ENCODE measurements at places on chromosomes 1 and 21.

DNA sequence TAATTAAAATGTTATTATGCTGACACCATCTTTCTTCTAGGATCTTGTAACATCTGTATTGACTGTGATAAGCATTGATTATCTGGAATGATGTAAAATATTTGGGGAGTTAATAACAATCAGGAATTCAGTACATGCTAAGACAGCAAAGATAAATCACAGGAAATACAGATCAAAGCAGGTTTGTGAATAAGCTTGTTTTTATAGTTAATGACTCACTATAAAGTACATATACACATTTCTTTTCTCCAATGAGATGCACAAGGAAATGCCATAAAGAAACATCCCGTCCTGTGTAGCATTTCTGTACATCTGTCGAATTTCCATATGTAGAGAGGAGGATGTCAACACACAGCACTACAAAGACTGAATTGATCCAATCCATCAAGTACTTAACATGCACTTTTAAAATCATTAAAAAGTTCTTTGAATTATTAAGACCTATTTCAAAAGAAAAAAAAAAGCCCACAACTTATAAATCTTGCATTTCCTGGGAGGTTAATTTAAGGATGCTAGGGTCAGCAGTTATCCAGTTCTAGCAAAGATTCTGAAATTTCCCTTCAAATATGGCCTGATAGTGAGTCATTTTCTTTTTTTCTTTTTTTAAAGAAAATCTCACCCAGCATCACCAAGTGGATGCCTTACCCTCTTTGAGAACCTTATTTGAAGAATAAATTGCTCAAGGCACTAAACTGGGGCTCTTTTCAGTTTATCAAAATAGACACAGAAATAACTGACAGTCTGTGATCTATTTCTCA is 243.2 kb upstream of the NR5A2 start:
- DNase-seq, result no peak

GRCh38 chr1:204971517-204972336 is 71.3 kb upstream of the CNTN2 start:
- DNase-seq, result no peak

DNA sequence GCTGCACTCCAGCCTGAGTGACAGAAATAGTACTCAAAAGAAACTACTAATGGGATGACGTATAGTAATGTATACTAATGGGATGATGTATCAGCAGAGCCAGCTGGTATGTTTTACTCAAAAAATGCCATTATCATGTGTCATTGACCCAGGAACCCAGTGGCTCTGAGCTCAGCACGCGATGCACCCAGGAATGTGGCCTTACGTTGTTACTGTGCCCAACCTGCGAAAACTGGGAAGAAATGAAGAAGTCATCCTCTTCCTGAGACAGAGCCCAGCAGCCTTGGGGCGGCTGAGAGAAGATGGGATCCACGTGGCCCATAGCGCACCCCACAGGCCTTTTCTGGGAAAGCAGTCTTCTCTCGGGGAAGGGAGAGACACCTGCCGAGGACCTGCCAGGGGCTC is 8.8 kb downstream of the UBE2J2 start:
- DNase-seq, result no peak

GRCh38 chr1:198271467-198271866 is 114.7 kb downstream of the NEK7 start:
- DNase-seq, result no peak

- DNase-seq, result no peak
Measured at GRCh38 chr1:190338829-190339228, 138.8 kb downstream of the BRINP3 start.

DNA sequence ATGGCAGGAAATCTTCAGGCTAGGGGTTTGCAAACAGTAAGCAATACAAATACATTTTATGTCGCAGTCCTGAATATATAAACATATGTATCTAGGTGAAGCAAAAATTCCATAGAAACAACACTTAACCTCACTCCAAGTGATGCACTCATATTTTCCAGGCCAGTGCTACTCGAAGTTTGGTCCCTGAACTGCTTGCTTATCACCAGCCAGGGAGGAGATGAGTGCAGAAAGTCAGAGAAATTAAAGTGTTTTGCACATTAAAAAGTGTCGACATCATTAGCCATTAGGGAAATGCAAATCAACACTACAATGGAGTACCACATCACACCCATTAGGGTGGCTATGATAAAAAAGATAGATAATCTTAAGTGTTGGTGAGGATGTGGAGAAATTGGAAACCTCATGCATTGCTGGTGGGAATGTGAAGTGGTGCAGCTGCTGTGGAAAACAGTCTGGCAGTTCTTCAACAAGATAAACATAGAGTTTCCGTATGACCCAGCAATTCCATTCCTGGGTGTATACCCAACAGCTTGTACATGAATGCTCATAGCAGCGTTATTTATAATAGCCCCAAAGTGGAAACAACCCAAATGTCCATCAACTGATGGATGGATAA is 70.5 kb upstream of the CSF1 start:
- no peak for DNase-seq

GRCh38 chr1:177249231-177249630 is 78.5 kb downstream of the BRINP2 start:
- DNase-seq, result no peak

GRCh38 chr21:15567191-15567590 is 162.6 kb upstream of the USP25 start:
- DNase-seq, result no peak

GRCh38 chr1:205430696-205431305 is 8.9 kb upstream of the LEMD1 start:
- peak; percentile 20 for DNase-seq

- no peak for DNase-seq
Measured at GRCh38 chr1:70220015-70220414, 1.2 kb upstream of the SRSF11 start.

DNA sequence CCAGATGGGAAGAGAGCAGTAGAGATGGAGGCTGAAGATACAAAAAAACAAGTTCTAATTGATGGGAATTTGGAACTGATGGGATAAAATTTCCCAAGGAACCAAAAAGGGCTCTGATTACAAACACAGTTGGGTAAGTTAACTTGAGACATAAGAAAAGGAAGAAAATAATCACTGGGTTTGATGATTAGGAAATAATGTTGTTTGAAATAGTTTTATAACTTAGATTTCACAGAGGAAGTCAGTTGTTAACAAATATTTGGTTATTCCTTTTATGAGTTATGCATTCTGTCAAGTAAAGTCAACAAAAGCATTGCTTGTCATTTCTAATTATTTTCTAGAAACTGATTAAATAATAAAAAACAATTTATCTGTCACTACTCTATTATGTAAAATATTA is 20.4 kb upstream of the SUCO start:
- DNase-seq, result no peak

DNA sequence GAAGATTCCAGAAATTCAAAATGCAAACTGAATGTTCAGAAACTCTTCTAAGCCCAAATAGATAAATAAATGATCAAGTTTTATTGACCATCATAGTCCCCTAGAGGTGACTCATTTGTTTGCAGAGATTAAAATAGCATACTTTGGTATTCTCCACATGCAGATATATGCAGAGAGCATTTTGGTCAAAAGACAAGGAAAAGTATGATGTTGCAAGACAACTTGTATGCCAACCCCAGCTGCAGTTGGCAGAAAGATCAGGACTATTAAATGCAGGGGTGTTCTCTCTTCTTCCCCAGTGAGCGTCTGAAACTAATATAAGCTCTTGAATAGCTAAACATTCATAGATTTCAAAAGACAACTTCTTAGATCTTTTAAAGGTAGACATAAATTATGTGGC is 404.9 kb downstream of the LTN1 start:
- DNase-seq, result no peak

DNA sequence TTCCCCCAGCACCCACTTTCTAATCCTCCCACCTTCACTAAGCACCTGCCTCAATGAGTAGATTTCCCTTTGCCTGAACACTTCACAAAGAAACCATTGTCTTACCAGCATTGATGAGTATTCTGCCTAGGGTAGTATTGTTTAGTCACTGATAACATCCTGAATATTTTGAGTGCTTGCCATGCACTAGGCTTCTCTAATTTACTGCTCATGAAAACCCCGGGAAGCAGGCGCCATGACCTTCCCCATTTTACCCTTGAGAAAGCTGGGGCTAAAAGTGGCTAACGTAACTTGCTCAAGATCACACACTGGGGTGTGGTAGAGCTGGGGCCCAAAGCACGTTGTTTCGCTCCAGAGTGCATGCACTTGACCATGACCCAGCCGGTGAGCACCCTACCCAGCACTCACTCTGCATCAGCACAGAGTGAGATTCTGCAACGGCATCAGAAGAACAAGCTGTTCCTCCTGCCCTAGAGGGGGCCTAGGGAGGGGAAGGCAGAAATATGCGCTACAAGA is 10.6 kb upstream of the F3 start:
- DNase-seq, result no peak

DNA sequence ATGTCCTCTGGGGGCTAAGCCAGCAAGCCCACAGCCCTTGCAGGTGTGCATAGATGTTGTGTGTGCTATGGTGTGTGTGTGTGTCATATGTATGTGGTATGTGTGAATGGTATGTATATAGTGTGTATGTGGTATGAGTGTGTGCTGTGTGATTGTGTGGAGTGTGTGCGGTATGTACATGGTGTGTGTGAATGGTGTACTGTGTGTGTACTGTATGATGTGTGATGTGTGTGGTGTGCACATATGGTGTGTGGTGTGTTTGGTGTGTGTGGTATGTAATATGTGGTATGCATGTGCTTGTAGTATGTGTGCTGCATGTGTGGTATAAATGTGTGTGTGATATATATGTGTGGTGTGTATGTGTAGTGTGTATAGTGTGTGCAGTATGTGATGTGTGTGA is 107.0 kb downstream of the CAPN8 start:
- no peak for DNase-seq

- DNase-seq, result no peak
Measured at GRCh38 chr1:53733447-53733931, 5.5 kb downstream of the GLIS1 start.

DNA sequence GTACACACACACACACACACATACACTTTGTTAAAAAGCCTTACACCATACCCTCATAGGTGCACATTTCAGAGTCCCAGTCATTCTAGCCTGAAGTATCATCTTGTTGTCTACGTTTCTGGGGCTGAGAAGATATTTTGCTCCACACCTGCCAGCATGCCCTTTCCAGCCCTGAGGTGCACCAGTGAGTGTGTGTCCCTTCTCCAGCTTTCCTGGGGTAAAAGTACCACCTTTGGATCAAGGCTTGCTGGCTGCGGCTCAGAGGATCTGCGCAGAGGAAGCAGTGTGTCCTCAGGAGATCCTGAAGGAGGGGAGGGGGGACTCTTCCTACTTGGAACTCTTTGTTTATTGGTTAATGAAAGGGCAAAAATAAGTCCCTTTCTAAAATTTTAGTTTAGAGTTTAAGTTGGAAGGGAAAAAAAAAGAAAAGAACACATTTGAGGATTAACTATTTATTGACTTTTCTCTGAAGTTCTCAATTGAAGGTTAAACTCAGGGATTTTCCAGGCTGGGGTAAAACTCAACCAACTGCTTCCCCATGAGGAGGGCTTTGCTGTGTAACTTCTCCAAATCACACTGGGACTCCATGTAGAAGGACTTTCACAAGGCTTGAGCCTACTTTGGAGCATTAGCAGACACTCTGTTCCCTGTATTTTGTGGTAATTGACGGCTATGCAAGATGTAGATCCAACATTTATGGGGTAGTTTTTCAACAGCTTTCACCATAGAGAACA is 200.3 kb upstream of the SGIP1 start:
- no peak for DNase-seq

GRCh38 chr1:240423246-240423924 is 188.6 kb downstream of the GREM2 start:
- no peak for DNase-seq

- no peak for DNase-seq
Measured at GRCh38 chr1:51924455-51924854, 45.9 kb upstream of the NRDC start.

DNA sequence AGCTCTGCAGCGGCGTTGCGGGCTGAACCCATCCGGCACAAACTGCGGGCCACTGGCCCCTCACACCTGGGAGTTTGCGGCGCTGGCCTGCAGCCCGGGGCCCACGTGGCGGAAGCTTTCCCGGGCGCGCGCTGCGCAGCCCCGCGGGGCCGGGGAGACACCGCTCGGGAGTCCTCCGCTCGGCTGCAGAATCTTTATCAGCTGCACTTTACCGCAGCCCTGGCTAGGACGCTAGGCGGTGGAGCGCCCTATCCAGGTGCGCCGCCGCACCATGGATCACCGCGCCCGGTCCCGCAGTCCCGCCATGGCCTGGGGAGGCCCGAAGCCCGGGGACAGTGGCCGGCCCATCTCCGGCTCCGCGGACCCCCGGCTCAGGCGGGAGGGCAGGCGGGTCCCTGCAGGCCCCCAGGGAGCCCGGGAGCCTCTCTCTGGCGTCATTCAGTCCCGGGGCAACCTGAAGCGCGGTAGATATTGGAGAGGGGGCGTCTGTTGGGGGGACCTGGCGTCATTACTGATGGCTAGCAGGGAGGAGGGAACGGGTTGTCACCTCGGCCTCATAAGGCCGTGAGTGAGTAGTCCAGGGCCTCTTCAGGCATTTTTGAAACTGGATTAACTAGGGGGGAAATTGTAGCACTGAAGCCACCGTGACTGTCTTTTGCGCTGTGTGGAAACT is 5.7 kb upstream of the OLIG2 start:
- DNase-seq, result no peak

- no peak for DNase-seq
Measured at GRCh38 chr1:2304921-2305681, 77.0 kb downstream of the SKI start.

DNA sequence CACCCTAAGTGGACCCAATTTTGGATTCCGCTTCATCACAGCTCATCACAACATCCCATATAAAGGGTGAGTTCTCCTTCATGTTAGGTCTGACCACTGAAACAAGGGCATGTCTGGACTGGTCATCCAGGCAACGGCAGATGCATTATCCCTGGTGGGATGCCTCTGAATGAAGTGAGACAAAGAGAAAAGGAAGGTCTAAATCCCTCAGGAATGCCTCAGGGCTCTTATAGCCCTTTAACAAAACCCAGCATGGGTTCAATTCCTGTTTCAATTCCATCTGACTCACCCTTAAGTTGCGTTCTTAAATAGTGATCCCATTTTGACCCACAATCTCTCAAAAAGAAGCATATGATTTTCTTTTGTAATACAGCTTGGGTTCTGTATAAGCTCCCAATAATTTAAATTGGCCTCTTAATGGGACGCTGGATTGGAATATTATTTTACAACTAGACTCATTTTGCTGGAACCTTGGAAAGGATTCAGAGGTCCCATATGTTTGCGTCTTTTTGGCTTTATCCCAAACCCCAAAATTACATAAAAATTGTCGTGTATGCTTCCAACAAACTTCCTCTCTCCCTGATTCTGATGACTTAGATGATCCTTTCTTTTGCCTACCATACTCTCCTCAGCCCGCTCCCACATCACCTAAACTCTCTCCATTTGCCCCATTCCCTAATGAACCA is 287.4 kb upstream of the ZP4 start:
- no peak for DNase-seq

DNA sequence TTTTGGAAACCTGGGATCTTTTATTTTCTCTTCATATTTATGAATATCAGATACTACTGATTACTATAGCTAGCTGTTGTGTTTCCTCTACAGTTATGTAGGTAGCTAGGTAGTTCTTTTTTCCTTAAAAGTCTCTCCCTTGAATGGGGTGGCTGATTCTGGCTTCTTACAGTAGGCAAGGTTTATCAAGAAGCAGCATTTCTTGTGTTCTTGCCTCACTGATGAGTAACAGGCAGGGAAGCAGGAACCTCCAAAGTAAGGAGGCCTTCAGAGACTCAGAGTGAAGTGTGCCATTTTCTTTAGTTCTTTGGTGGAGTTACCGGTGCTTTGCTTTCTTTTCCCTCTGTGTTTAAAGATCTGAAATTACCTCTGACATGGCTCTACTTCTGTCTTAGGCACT is 56.0 kb downstream of the ZMYM4 start:
- DNase-seq, result no peak

GRCh38 chr1:3504151-3504821 is 49.8 kb downstream of the ARHGEF16 start:
- DNase-seq, result no peak

- no peak for DNase-seq
Measured at GRCh38 chr1:169044296-169044695, 62.2 kb upstream of the ATP1B1 start.
